Suppressor macrophage (primary cell): ENCODE measurements at places on chromosomes 16 and 17.
A peak's percentile ranks its signal among the peaks of the same experiment; 100 is the strongest.

- DNase-seq, result no peak
Observed at GRCh38 chr17:5943232-5943631, 126.9 kb upstream of the WSCD1 start.

- no peak for DNase-seq
Observed at GRCh38 chr17:75845933-75846691, 1.9 kb upstream of the UNC13D start.

GRCh38 chr17:1630662-1631061 is 2.0 kb upstream of the SLC43A2 start:
- DNase-seq, result peak; percentile 52

DNA sequence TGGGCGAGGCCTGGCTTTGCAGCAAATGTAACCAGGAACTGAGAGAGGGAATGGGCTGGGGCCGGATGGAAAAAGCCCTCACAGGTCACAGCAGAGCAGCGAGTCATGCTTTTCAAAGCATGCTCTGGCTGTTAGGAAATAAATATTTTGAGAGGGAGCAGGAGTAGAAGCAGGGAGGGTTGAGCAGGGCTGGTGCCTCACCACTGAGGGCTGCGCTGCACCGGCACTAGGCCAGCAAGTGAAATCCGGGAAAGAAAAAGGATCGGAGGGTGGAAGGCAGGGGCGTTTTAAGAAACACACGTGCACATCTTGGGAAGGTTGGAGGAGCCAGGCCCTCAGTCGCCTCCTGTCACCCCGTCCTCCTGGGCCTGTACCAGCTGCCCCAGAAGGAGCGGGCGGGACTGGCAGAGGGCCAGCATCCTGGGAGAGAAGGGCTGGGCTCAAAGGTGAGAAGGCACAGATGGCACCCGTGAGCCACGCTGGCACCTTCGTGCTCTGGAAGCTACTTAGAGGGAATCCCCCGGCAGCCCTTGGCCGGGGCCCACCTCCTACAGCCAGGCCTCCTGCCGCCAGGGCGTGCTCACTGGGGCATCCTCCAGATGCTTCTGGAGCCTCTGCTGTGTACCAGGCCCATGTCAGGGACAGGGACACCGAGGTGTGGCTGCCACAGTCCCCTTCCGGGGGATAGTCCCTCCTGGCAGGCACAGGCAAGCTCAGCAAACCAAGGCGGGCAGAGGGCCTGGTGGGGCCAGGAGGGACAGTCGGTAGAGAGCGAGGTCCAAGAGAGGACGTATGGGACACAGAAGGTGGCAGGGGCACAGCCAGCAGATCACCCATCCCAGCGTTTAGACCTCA is 71.5 kb upstream of the PLCG2 start:
- DNase-seq, result no peak

DNA sequence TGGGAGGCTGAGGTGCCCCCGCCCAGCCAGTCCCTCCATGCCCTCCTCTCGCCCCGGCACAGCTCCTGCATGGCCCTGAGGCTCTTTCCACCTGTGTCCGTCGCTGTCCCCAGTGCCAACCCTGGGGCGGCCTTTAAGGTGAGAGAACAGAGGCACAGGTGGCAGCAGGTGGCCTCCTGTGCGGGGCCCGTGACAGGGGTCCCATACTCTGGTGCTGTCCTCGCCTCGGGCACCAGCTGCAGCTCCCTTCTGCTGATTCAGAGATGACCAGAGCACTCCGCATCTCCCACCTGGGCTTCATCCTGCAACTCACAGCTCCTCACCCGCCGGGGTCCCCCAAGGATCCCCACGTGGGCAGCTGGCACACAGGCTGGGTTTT is 8.0 kb downstream of the PRSS27 start:
- DNase-seq, result no peak

DNA sequence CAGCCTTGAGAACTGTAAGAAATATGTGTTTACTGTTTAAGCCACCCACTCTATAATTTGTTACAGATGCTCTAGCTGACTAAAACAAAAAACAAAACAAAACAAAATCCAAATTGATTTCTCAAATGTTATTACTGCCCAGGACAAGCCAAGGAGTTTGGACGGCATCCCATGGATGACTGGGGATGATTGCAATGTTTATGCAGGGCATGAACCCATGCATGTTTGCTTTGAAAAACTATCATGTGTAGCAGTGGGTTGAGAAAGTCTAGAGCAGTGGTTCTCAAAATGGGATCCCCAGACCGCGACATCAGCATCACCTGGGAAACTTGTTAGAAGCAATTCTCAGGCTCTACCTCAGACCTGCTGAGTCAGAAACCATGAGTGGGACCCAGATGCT is 223.2 kb upstream of the PSMD7 start:
- no peak for DNase-seq

- no peak for DNase-seq
Observed at GRCh38 chr16:64990101-64990500, 131.8 kb downstream of the CDH11 start.

DNA sequence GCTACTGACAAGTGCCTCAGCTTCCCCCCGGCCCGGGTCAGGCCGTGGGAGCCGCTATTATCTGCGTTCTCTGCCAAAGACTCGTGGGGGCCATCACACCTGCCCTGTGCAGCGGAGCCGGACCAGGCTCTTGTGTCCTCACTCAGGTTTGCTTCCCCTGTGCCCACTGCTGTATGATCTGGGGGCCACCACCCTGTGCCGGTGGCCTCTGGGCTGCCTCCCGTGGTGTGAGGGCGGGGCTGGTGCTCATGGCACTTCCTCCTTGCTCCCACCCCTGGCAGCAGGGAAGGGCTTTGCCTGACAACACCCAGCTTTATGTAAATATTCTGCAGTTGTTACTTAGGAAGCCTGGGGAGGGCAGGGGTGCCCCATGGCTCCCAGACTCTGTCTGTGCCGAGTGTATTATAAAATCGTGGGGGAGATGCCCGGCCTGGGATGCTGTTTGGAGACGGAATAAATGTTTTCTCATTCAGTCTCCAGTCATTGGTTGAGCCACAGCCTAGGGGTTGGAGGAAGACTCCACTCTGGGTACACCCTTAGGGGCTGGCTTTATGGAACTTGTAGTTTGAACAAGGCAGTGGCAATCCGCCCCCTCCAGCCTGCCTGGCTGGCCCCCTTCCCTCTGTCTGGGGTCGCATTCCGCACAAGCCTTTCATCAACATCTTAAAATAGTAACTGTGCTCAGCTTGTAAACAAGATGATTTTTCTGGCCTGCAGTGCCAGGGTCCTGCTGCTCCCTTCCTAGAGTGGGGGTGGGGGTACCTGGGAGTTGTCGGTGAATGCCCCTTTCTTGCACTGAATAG is 4.1 kb downstream of the SYNGR2 start:
- peak; percentile 67 for DNase-seq

DNA sequence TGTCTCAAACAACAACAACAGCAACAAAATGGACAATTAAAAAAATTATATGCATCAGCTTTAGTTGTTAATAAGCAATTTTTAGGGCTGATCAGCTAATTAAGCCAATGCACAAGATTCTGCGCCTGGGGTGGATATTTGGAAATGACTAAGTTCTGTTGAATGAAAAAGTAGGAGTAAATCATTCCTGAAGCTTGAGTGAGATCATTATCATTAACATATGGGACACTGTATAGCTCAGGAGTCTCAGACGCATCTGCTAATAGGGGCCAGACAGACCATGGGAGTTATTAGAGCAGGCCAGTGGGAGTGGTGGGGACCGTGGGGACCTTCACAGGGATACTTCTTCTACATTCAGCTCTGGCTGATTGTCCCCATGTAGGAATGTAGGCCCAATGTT is 22.8 kb downstream of the IRX5 start:
- DNase-seq, result no peak

DNA sequence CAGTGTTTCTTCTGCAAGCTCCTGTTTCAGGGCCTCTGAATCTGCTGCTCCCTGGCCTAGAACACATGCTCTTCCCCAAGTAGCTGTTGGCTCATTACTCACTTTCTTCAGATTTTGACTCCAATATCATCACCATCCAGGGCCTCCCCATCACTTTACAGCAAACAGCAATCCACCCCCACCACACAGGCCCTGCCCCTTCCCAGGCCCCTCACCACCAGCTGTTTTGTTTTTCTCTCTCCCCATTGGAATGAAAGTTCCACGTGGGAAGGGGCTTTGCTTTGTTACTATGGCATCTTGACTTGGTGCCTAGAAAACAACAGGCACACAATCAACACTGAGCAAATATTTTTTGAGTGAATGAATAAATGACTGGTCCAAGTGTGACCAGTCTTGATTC is 4.0 kb downstream of the TMEM170A start:
- DNase-seq, result no peak

DNA sequence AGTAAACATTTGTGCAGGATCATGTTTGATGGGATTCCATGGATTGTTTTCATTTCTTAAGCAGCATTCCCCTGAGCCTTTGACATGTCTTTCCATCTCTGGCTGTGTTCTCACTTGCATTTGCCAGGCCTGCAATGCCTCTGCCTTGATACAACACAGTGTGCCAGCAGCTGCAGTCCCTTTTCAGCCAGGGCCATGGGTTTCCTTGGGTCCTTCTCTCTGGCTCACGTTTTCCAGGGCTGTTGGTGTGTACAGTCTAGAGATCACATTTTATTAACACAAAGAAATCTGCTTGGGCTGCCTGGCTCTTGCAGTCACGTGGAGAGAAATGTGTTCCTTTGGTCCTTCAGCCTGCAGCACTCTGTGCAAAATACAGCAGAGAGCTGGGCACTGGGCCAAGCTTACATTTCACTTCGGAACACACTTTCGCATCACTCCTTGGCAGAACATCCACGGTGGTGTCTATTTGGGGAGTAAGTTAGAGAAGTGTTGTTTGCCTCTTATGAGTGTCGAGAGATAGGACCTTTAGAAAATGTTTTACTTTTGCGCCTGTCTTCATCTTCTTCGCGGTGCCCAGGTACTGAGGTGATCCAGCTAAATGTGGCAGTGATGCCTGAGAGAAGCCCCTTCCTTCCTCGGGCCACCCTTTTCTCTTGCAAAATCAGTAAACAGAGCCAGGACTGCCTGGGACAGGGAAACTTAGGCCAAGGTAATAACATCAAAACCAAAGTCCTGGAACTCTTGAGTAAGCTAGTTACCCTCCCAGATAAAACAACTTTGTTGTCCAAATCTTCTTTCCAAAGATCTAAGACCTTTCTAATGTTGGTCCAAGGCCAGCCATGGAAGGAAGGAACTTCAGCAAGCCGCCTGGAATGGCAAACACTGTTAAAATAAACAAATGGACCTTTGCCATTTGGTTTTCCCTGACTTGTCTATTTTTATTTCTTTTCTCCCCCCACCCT is 20.9 kb downstream of the HLF start:
- no peak for DNase-seq

DNA sequence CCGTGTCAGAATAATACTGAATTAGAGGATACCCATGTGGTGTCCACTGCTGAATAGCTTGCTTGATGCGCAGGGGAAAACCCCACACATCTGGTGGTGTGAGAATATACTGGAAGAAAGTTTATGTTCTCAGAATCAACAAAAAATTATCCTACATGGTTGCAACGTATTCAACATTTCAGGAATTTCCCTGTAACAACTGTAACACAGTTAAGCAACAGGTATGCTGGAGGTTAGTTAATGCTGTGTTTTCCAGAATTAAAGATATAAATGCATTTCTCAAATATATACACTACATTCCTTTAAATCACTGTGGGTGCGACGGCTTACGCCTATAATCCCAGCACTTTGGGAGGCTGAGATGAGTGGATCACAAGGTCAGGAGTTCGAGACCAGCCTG is 5.4 kb downstream of the CNOT1 start:
- no peak for DNase-seq

DNA sequence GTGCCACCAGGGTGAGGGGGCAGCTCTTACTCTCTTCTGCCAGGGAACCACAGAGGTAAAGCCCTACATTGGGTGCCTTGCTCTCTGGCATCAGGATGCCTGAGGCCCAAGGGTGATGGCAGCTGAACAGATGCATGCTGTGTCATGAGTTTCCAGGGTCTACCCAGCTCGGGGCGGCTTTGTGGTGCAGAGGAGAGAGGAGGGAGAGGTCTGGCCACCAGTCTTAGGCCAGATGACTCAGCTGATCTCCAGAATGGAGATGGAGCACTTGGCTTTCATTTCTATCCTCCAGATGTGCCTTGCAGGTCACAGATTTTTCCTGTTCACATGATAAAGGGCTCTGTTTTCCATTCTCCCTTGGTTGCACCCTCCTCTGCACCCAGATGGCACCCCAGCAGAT is 23.6 kb upstream of the USP22 start:
- DNase-seq, result no peak

GRCh38 chr16:2857451-2858244 is at the start of gene PRSS22:
Gene PRSS22, minus strand, starts transcription at chr16:2858170. Its CDS starts 66 bp downstream, at chr16:2858104.
- DNase-seq, result no peak

DNA sequence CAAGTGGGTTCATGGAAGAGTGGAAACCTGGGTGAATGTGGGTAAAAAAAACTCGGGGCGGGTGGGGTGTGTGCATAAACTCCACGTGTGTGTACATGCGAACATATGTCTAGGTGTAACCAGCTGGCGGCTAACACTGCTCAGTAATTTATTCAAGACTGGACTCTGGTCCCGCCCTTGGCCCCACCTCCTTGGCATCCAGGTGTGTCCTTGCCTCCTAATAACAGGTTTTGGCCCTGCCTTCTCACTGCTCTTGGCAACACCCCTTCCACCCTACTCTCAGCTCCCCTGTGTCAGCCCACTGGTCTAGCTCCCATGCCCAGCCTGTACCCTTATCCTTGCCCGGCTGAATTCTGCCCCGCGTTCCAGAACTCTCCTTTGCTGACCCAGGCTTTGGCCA is 8.3 kb downstream of the FLII start:
- DNase-seq, result no peak
